Stimulated activated CD4-positive, alpha-beta T cell treated with anti-CD3 and anti-CD28 coated beads, Interleukin-4, amount 100 ng/mL, for 48 hours (primary cell): ENCODE measurements at places on chromosomes 3 and 15.

GRCh38 chr3:25784971-25785370, 1.7 kb upstream of the NGLY1 start:
- DNase-seq, result no peak

- peak; percentile 94 for DNase-seq
These were observed 1.3 kb downstream of the BHLHE40 start for GRCh38 chr3:4980229-4981203.

GRCh38 chr3:192382861-192383260, 344.5 kb downstream of the FGF12 start:
- DNase-seq, result no peak

DNA sequence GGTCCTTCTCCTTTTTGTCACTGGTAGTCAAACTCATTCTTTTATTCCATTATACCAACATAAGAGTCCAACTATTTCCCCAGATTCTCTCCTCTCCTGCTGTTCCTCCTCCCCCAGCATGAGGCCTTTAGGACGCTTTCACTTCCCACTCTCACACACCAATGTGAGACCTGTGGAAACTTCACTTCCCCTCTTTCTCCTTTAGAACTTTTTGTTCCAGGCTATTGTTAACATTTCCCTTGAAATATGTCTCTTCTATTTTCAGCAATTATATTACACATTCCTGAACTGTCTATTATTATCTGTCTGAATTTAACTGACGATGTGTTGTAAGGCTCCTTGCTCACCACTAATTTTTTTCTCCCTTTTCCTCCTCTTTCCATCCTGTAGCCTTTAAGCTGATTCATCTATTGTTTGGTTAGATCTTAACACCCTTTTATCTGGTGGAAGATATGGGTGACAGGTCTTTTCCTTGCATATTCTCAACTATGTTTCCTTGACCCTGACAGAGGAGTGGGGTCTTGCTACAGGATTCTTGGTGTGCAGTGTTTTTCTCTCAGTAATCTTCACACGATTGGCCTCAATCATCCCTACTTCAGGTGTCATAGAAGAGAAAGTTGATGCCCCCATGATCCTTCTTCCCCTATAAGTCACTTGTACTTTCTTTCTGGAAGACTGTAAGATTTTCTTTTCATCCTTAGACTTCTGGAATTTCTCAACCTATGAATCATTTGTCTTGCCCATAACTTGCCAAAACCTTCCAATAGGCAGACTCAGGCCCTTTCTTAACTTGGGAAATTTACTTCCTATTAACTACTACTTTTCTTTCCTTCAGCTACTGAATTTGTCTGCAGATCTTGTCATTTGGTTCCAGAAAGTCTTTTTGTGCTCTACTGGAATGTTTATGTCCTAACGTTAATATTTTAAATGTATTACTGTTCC, 5.9 kb downstream of the CYP19A1 start:
- DNase-seq, result no peak

DNA sequence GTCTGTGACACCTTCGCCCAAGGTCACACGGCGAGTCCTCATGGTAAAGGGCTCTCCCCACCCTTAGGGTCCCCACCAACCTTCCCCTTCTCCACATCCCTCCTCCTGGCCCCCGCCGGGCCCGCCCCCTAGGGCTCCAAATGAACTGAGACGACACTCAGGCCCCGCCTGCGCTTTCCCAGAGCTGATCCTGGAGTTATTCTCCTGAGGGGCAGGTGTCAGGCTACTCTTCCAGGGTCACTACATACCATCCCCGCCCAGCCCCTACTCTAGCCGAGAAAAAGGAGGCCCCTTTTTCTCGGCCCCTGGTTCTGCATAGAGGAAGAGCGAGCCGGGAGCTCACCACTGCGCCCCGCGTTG, 292 bp downstream of the USP4 start:
- no peak for DNase-seq

- DNase-seq, result no peak
These were observed 68.2 kb upstream of the CORO2B start for GRCh38 chr15:68510558-68510957.

DNA sequence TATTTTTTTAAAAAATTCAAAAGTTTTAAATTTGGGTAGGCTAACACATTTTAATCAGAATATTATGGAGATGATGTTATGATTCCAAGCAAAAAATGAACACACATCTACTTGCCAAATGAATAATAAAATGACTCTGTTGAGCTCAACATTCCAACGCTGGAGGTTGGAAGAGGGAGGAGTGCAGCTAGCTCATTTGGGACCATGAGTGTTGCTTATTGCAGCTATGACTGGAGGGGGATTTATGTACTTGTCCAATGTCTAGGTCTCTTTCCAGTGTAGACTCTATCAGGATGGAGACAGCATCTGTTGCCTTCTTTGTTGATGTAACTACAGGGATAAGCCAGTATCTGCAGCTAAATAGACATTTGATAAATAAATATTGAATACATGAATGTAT, 310.6 kb downstream of the CACNA2D3 start:
- DNase-seq, result no peak

DNA sequence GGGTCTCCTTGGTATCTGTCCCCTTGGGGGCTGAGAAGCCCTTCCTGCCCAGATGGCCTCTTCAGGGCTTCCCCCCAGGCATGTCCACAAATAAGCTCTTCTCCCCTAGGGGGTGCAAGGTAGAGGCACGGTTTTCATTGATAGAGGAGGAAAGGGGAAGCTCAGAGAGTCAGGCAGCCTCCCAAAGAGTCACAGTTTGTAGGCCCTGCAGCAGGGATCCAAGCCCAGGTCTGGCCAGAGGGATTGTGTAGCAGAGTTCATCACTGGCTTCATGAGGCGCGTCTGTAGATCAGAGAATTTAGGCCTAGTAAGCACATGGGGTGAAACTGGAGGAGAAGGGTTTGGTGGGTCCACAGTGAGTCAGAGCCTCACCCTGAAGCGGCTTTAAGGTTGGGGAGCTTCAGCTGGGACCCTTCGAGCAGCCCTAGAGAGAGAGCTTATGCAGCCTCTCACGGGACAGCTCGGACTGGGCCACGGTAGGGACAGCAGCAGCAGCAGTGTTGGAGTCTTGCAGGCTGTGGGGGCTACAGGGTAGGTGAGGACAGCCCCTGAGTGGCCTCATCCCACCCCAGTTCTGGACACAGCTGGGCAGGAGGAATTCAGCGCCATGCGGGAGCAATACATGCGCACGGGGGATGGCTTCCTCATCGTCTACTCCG, 37.5 kb upstream of the ESYT3 start:
- DNase-seq, result no peak

DNA sequence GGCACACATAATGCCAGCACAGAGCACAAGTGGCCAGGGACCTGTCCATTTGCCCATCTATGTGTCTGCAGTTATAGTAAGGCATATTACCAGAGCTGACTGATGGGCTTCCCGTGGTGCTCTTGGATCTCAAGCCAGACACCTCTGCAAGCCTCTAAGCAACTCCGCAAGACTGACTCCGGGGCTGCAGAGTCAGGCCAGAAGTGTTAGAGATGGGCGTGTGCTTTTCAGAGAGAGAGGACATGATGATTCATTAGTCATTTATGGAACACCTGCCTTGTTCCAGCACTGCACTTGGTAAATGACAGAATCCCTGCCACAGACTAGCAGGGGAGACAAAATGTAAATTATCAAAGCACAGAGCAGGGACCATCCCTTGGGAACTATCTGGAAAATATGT, 559.0 kb downstream of the PDCD6IP start:
- no peak for DNase-seq

DNA sequence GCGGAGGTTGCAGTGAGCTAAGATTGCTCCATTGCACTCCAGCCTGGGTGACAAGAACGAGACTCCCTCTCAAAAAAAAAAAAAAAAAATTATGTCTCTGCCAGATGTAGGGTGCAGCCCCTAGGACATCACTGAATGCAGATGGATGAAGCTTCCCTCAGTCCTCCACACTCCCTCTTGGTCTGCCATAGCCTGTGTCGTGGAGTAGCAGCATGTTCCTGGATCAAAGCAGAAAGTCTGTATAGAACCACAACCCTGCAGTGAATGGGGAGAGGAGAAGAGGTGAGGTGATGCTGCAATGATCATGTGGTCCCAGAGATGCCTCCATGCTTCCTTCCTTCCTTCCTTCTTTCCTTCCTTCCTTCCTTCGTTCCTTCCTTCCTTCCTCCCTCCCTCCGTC, 15.3 kb upstream of the LAMB2 start:
- DNase-seq, result no peak

DNA sequence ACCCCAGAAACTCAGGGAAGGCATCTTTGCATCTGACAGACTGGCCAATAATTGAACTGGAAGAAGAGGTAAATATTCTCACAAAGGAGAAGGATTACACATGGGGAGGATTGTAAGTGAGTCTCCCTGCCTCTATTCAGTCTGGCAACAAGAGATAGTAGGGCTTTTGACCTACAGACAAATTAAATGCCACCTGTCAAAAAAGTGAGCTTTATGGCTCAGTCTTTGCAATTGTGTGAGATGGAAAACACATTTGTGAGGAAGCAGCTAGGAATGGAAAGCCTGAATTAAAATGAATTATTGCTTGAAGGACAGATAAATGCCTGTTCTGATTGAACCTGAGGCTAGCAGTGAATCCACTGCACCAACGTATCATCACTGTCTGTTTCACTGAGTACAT, 173.3 kb upstream of the GOLIM4 start:
- no peak for DNase-seq

- DNase-seq, result peak; percentile 46
These were observed 2.8 kb downstream of the EFHB start for GRCh38 chr3:19931180-19931692.

DNA sequence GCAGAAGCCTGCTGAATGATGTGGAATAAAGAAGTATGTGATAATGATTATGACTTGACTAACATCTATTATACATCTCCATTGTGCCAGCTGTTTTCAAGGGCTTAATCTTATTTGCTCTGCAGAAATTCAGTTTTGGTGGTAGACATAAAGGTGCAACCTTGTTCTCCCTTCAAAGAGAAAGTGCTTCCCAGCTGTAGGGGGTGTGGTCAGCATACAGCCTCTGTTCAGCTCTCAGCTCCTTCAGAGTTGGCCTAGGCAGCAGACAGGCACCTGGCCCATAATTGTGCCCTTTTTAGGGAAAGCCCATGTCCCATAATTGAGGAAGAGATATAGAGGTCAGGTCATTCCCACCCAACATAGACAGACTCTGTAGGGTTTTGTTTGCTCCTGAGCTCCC, 104.3 kb upstream of the EOMES start:
- DNase-seq, result no peak

DNA sequence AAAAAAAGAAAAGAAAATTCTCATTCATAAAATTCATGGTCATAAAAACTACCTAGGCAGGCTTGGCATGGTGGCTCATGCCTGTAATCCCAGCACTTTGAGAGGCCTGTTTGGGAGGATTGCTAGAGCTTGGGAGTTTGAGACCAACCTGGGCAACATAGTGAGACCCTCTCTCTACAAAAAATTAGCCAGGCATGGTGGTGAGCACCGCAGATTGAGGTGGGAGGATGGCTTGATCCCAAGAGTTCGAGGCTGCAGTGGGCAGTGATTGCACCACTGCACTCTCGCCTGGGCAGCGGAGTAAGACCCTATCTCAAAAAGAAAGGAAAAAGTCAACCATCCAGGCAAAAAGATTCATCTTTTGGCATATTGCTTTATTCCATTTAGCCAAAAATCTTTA, 58.5 kb downstream of the MEIS2 start:
- no peak for DNase-seq

DNA sequence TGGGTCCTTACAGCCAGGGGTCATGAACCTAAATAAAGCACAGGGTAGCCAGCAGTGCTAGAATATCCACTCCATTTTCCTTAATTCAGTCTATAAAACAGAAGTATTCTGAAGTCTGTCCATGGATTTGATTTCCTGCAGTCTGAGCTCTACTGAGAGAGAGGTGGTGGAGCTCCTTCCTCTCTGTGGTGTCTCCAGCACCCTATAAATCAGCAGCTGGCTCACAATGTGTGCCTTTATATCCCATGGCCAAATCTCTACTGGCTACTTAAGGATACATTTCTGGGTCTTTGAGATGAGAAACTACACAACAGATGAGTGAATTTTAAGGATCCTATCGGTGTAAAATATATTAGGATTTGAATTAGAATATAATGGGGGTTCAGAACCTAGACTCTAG, 339.9 kb upstream of the RBMS3 start:
- DNase-seq, result no peak
